ENCODE measurements at places on chromosomes 7 and 10. TPM values are rescaled to one million over a fixed set of nuclear protein-coding genes. Genes with fewer than 3 reads are reported as not detected.

SSC4D gene
- not detected for total RNA-seq

CYP2C19 gene
- total RNA-seq: not detected

PVRIG gene
- total RNA-seq: 30.1 TPM

GPNMB gene
- total RNA-seq: not detected

POLR2J2 gene
- total RNA-seq: 81.3 TPM

AVPI1 gene
- total RNA-seq: 10.7 TPM
